ENCODE measurements at places on chromosomes 2 and 18.

GRCh38 chr2:37276291-37276690, 44.8 kb downstream of the NDUFAF7 start:
- no peak for DNase-seq

- DNase-seq, result no peak
Observed at GRCh38 chr18:39491408-39491807, 1925.8 kb upstream of the CELF4 start.

GRCh38 chr2:200446612-200447011, 63.3 kb downstream of the KCTD18 start:
- no peak for DNase-seq

GRCh38 chr2:205556841-205557539, 125.3 kb upstream of the NRP2 start:
- no peak for DNase-seq
